Ecto neural progenitor cell (in vitro differentiated cells): ENCODE measurements at places on chromosomes 6 and 20.

GRCh38 chr20:58402305-58402704 lies 13.3 kb downstream of the VAPB start:
- DNase-seq: no peak

DNA sequence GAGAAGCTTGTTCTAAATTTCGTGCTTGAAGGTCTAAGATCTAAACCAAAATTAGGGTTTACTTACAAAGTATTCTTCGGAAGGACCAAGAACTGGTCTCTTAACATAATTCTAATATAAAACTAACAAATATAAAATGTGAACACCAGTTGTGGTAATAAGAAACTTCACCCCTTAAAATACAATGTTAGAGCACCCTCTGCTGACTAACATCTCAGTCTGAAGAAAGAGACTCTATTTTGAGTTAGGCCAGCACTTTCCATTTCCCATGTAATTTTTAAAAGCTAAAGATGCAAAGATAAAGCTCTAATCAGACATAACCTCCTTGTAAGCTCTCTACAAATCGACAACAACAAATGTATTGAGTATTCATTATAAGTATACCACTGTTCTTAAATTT lies 24.6 kb downstream of the ATG5 start:
- DNase-seq: no peak

GRCh38 chr6:167993169-167993568 lies 4.3 kb upstream of the KIF25 start:
- no peak for DNase-seq

GRCh38 chr20:51898788-51899187 lies 96.5 kb upstream of the SALL4 start:
- no peak for DNase-seq

GRCh38 chr6:156686995-156687788 lies 90.0 kb upstream of the ARID1B start:
- DNase-seq: peak; percentile 80

DNA sequence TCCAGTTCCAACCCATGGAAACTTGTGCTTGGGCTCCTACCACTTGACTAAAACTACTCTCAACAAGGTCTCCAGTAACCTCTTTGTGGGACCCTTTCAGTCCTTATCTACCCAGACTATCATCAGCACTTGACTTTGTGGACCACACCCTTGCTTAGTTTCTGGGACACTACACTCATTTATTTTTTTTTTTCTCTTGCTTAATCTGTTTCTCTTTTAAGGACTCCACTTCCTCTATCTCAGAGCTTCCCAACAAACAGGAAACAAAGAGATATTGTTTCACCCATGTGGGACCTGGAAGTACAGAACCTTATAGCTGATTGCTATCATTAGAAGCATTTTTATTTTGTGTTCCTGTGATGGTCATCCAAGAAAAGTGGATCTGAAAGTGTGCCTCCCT lies 28.8 kb upstream of the ME1 start:
- no peak for DNase-seq

GRCh38 chr6:129453073-129453472 lies 256.9 kb downstream of the ARHGAP18 start:
- DNase-seq: no peak

- DNase-seq: no peak
Observed at GRCh38 chr6:3795836-3796718, 44.6 kb upstream of the PXDC1 start.

DNA sequence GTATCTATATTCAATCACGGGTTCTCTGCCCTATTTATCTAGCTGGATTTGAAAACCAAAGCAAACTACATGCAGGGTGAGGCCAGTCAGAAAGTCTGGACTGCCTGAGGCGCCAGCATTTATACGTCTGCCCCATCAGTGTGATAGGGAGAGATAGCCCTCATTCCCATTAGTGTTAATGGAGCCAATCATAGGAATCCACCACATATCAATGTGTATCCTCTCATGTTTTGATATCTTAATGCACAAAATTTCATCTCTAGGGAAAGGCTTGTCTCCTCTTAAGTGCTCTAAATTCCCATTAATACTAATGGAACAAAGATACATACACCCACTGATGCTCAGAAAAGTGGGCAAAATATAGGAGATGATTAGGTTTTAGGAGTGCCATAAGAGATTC lies 376.2 kb downstream of the BTBD3 start:
- no peak for DNase-seq

GRCh38 chr6:90003941-90004340 lies 109.7 kb downstream of the GJA10 start:
- no peak for DNase-seq

DNA sequence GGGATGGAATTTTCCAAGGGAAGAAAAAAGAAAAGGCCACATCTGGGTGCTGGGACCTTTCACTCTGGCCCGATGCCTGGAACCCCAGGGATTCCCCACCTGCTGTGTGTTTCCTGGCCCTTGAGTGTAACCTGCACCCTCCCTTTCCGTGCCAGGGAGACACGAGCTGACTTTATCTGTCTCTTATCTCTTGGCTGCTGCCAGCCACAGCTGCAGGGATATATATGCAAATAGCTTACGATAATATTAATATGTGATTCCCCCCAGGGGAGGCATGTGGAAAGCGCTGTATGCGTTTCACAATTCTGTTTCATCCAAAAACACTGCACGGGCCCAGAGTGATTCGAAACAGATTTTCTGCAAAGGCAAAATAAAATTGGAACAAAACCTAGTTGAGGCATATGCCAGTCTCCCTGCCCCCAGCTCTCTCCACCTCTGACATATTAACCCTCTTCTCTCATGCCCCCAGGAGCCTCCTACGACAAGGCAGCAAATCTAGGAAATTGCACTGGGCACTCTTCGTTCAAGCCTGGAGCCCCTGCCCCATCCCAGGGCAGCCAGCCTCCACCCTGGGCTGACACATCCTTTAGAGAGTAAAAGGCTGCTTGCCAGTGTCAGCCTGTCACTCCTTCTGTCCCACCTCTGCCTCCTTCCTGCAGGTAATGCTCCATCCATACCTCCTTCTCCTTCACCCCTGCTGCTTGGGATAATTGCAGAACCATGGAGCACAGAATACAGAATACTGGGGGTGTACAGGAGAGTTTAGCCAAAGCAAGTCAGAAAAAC lies 1.3 kb downstream of the RIPOR3 start:
- DNase-seq: no peak

DNA sequence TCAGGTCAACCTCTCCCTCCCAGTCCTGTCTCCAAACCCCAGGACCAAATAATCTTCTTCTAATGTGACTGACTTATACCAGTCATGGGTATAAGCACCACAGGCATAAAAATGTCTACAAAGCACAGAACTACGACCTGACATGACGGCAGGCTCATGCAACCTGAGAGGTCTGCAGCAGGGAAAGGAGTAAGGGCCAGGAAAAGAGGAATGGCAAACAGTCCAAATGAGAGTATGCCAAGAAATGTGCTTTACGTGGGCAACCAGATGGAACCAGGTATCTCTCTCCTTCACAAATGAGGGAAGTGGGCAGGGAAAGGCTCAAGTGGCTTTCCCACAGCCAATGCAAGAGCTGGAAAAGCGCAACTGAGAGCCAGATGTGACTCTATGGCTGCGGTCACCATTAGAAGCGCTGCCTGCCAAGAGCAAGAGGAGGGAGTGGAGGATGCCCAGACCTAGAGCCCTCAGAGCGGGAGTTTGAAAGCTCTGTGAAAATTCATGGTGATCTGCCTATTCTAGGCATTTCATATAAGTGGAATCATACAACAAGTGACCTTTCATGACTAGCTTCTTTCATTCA lies 6.0 kb downstream of the APMAP start:
- no peak for DNase-seq

- no peak for DNase-seq
Observed at GRCh38 chr20:41349943-41350342, 9.3 kb downstream of the LPIN3 start.

DNA sequence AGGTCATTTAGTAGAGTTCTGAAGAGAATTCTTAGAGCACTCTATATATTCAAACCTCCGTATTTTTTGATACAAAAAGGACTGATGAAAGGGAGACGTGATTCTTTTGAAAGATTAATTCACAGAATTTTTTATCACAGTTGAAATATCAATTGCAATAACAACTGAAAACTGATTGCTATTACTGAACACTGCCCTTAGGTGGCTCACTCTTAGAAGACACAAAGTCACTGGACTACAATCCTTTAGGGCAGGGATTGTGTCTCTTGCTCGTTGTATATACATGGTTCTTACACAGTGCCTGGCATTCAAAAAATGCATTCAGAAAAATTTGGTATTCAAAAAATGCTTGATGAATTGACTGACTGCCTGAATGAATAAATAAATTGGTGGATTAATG lies 17.1 kb upstream of the CALHM6 start:
- no peak for DNase-seq

- DNase-seq: no peak
Observed at GRCh38 chr20:17381724-17382123, 149.5 kb downstream of the BFSP1 start.

DNA sequence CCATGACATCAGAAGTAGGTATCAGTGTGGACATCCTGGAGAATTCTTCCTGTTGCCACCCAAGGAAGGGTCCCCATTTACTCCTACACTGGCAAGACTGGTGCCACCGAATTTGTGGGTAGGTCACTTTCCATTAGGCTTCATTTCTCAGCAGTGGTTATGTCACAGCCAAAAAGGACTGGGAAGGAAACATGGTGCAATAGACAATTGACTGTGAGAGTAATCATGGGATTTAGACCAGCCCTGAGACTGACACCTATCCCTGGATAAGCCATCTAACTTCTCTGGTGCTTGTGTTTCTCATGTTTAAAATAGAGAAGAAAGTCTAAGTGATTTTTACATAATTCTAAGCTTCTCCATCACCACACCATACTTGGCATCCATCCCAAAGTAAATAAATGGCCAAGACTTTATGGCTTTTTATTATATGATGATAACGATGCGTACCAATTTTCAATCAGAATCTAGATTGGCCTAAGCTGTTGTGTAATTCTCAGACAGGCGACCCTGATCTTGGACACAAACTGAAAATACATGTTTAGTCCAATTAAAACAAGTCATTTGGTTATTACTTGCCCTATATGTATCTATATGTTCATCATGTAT lies 10.2 kb downstream of the SMPDL3A start:
- no peak for DNase-seq

DNA sequence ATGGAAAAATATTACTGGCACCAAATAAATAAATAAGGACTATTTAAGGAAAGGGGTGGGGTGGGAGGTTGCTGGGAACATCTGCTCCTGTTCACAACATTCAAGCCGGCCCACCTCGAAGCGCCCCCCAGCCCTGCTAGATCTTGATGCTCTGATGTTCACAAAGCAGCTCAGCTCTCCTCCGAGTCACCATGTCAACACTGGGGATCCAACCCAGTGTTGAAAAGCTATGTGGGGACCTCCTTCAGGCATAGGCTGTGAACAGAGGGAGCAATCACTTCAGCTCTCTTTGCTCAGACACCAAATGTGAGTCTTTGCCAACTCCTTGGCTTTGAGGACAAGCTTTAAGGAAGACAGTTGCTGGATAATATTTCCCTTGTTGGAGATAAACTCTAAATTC lies 176.8 kb upstream of the NT5E start:
- DNase-seq: no peak

GRCh38 chr6:105609375-105609991 lies 206.6 kb upstream of the PREP start:
- DNase-seq: no peak
